ENCODE measurements at places on chromosomes 3 and 15. TPM values are rescaled to one million over a fixed set of nuclear protein-coding genes. Genes with fewer than 3 reads are reported as not detected.

The KLHL6 gene
- 41.2 TPM for total RNA-seq

The FETUB gene
- not detected for total RNA-seq

The TMEM212 gene
- total RNA-seq = not detected

The TM4SF4 gene
- not detected for total RNA-seq

The TAGLN3 gene
- 0.47 TPM for total RNA-seq

The PP2D1 gene
- total RNA-seq = not detected

The ENTPD3 gene
- total RNA-seq = not detected

The SAXO2 gene
- total RNA-seq = 14.3 TPM

The SAMMSON gene
- total RNA-seq = not detected

The SUSD5 gene
- not detected for total RNA-seq

Measured in activated CD4-positive, alpha-beta T cell treated with anti-CD3 and anti-CD28 coated beads, Interleukin-2, amount 10 ng/mL, durations not matched to agents 7 days and 5 days (primary cell).